ENCODE measurements at places on chromosomes 2 and 18. TPM values are rescaled to one million over a fixed set of nuclear protein-coding genes. Genes with fewer than 3 reads are reported as not detected.
A peak's percentile ranks its signal among the peaks of the same experiment; 100 is the strongest.

RAB6C gene
- total RNA-seq: 0.11 TPM

GLS gene
- total RNA-seq: 208 TPM

SLC19A3 gene
- not detected for total RNA-seq

PTPRM gene
- 20.1 TPM for total RNA-seq

GRCh38 chr18:60188958-60189357, 183.6 kb downstream of the MC4R start:
- no peak for DNase-seq

GRCh38 chr2:221554769-221555493, 17.2 kb downstream of the EPHA4 start:
- no peak for DNase-seq

STK25 gene
- 178 TPM for total RNA-seq

GRCh38 chr18:21486905-21487437, 113.5 kb downstream of the ESCO1 start:
- DNase-seq: no peak

DNA sequence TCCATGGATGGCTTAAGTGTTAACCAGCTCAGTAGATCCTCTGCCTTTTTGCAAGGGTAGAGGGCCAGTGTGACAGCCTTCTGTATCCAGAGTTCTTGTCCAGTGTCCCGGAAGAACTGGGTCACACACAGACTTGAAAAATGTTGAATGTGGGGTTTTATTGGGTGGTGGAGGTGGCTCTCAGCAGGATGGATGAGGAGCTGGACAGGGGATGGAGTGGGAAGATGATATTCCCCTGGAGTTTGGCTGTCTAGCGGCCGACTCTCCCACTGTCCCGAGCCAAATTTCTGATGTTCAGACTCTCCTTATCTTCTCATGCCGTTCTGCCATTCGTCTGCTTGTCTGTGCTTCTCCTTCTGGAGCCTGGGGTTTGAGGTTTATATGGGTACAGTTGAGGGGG, 72.6 kb downstream of the MYO3B start:
- no peak for DNase-seq

GRCh38 chr18:47120428-47120827, 29.9 kb downstream of the HDHD2 start:
- DNase-seq: no peak

DNA sequence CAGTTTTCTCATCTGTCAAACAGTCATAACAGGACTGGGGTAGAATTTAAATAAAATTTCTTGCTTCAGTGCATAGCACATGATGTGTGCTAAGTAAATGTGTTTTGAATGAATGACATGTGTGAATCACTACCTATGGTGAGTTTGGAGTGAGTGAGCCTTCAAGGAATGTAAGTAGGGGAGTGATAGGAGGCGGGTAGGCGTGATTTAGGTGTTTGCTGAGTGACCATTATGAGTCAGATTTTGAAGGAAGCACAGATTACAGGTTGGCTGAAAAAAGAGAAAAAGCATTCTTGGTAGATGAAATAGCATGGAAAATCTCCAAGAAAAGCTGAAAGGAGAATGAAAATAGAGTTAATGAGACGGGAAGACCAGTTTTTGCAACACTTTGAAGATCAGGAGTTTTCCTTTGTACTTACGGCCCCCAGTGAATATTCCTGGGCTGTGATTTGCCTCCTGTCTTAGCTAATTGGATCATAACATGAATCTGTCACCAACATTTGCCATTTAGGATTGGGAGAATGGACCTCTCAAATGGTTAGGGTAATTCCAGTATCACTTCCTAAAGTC, 136.9 kb upstream of the GATA6 start:
- DNase-seq: no peak

DNA sequence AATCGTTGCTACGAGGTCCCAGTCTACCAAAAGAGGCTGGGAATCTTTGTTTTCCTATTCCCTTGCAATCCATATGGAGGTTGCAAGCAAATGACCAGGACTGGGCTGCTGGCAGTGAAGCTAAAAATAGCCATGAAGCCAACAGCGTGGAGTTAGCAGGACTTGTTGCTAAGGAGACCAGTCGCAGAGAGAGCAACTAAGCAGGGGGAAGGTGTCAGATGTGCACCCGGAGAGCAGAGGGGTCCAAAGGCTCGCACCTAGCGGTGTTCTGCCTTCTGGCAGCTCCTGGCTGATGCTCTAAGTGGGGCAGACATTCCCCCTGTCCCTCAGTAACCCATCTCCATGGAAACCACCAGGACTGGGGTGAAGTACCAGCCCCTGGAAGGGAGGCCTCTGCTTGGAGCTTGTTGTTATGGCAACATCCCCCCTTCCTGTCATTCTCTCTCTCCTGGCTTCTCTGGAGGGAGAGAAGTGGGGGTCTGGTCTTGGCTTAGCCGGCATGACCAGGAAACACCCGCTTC, 84.6 kb downstream of the DNMT3A start:
- no peak for DNase-seq

WNT6 gene
- not detected for total RNA-seq

PKP4 gene
- 39.3 TPM for total RNA-seq

- peak; percentile 67 for DNase-seq
Observed at GRCh38 chr2:70647873-70648481, 94.4 kb upstream of the TGFA start.

GRCh38 chr2:149800624-149801542, 213.3 kb upstream of the MMADHC start:
- DNase-seq: no peak

C18orf32 gene
- total RNA-seq: 55.3 TPM

GRCh38 chr18:77197073-77197472, 52.6 kb upstream of the GALR1 start:
- no peak for DNase-seq

DNA sequence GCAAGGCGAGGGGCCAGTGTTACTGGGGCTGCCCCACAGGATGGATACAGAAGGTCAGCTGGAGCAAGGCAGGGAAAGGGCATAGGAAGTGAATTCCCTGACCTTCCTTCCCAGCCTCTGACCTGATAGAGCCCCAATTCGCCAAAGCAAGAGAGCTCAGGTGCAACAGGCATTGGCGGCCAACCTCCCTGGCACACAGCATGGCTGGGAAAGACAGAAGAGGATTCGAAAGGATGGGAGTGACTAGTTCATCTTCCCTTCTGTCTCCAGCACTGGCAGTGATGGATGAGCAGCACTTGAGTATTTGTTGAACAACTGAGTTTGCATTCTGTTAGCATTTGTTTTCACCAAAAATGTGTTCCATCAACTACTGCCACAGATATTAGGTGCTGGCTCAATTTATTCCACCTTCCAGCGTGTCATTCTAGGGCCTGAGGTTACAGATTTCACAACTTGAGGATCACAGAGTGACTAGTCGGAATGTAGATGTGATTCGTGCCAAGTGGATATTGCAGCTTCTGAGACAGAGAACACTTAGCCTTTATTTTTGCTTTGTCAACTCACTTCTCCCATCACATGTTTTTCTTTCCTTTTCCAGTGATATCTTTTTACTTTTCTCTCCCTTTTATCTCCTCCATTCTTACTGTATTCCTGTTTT, 6.2 kb downstream of the COPS8 start:
- DNase-seq: no peak

- no peak for DNase-seq
Observed at GRCh38 chr2:162196638-162197037, 44.6 kb upstream of the GCG start.

DNA sequence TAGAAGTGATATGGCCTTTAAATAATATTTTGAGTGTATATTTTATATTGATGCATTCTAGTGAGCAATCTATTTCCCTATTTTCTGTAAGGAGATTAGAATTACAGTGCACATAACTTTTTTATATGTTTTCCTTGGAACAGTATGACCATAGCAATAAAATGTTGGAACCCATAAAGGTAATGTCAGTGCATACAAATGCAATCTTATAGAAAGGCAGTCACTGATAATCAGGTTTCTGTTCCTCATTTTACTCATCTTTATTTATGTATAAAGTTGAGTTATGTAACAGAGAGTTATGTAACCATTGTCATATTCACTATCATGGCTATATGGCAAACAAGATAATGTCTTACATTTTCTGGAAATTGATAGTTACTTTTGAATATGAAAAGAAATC, 179.9 kb upstream of the NETO1 start:
- DNase-seq: no peak

- no peak for DNase-seq
Observed at GRCh38 chr2:136012315-136012714, 26.9 kb upstream of the DARS1 start.

GRCh38 chr2:179812501-179812900, 48.9 kb downstream of the ZNF385B start:
- no peak for DNase-seq

GRCh38 chr2:236910781-236911495, 174.8 kb upstream of the COPS8 start:
- no peak for DNase-seq

DNA sequence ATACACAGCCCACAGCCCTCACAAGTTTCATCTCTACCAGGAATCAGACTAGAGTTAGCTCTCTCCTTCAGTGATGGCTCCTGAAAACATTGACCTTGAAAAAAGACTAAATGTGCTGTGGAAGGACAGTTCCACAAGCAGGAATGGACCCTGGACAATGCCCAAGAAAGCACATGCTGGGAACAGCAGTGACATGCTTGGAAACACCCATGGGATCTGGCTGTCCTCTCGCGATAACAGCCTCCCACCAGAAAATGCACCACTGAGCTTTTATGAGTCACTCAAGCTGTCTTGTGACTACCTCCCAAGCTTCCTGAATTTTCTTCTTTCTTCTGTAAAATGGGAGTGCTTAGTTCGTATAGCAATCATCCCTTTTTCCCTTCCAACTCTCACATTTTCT, 269.2 kb downstream of the LRATD1 start:
- DNase-seq: no peak

All from CD4-positive, alpha-beta memory T cell (primary cell).